AG08396 (cell line): ENCODE measurements at places on chromosomes 5 and 9.

DNA sequence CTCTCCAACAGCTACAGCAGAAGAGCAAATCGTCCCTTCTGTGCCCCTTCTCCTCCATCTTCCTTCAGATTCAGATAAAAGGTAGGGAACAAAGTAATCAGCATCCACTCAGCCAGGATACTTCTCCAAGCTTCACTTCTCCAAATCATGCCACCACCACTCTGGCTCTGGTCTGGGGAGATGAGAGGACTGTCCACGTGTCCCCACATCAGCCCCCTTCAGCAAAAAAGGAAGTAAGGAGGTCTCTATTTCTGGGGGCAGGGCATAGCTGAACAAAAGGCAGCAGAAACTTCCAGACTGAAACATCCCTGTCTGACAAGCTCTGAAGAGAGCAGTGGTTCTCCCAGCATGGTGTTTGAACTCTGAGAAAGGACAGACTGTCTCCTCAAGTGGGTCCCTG lies 116.9 kb downstream of the C5orf15 start:
- DNase-seq: no peak

- no peak for DNase-seq
Observed at GRCh38 chr5:113267361-113267900, 167.4 kb downstream of the TSSK1B start.

GRCh38 chr9:114366334-114367128 lies 21.3 kb downstream of the AKNA start:
- DNase-seq: peak; percentile 82

DNA sequence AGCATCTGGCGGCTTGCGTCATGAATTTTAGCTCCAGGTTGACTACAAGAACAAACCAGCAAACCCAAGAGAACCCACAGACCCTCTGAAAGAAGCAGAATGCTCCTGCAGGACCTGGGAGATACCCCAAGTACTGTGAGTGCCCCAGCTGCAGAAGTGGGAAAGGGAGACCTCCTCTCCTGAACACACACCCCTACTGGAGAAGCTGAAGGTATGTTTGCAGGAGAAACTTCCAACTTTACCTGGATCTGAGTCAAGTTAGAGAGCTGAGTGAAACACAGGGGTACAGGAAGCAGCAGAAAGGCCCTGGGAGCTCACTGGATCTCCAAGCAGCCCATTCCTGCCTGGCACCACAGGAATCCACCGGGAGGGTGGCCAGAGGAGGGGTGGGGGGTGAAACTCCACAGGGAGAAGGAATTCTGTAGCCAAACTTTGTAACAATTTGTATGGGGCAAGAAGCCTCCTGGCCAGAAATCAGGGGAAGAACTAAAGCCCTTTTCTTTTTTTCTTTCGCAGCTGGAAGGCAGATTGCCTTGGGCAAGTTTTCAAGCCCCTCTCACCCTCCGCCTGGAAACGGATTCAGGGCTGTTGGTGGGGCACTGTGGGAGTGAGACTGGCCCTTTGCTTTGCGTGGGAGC lies 576.2 kb downstream of the BNC2 start:
- DNase-seq: no peak

GRCh38 chr5:135737701-135738563 lies 96.5 kb upstream of the SLC25A48 start:
- no peak for DNase-seq

DNA sequence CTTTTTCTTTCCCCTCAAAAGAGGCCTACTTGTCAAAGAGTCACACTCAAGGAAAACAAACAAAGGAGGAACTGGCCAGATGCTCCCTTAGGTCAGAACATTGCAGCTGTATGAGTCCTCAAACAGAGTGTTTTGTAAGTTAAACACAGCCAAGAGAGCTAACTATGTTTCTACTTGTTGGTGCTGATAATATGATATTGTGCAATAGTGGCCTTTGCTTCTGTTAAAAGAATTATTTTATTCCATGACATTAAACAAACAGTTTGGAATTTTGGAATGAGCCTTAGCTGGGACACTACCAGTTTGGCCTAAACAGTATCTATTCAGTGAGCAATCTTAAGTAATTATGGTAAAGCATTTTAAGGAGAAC lies 56.0 kb upstream of the TPD52L3 start:
- DNase-seq: peak; percentile 70

GRCh38 chr9:36317766-36318165 lies 59.5 kb upstream of the GNE start:
- no peak for DNase-seq

DNA sequence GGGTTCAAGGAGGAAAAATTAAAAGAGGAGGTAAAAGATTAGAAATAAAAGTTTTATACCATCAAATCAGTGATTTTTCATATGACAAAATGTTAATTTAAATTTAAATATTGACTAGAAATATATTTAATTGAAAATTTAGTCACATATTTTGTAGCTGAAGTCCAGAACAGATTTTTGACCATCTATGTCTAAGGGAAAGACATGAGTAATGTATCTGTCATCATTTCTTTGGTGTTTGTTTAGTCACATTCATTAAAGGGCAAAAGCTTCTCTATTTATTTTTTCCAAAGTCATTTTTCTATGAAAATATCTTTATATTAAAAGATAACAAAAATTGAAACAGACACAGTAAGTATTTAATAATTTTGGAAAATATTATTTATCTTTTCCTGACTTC lies 252.0 kb upstream of the ISL1 start:
- no peak for DNase-seq

GRCh38 chr5:148730942-148731898 lies 76.9 kb upstream of the HTR4 start:
- DNase-seq: peak; percentile 62

GRCh38 chr9:122070728-122071515 lies 22.2 kb downstream of the TTLL11 start:
- DNase-seq: no peak

- DNase-seq: no peak
Observed at GRCh38 chr5:109863752-109864151, 174.0 kb downstream of the MAN2A1 start.
